ENCODE measurements at places on chromosomes 2 and 18.

- DNase-seq: no peak
Measured at GRCh38 chr2:29202819-29203495, 87.7 kb downstream of the CLIP4 start.

DNA sequence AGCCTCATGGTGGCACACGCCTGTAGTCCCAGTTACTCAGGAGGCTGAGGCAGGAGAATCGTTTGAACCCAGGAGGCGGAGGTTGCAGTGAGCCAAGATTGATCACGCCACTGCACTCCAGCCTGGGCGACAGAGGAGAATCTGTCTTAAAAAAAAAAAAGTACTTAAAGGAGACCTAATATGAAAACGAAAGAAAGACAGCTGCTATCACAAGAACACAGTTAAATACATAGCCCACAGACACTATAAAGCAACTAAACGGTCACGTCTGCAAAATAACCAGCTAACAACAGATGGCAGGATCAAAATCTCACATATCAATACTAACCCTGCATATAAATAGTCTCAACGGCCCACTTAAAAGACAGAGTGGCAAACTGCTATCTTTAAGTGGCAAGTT is 43.9 kb upstream of the TACR1 start:
- no peak for DNase-seq

GRCh38 chr2:182291296-182291695 is 135.5 kb downstream of the PDE1A start:
- no peak for DNase-seq

DNA sequence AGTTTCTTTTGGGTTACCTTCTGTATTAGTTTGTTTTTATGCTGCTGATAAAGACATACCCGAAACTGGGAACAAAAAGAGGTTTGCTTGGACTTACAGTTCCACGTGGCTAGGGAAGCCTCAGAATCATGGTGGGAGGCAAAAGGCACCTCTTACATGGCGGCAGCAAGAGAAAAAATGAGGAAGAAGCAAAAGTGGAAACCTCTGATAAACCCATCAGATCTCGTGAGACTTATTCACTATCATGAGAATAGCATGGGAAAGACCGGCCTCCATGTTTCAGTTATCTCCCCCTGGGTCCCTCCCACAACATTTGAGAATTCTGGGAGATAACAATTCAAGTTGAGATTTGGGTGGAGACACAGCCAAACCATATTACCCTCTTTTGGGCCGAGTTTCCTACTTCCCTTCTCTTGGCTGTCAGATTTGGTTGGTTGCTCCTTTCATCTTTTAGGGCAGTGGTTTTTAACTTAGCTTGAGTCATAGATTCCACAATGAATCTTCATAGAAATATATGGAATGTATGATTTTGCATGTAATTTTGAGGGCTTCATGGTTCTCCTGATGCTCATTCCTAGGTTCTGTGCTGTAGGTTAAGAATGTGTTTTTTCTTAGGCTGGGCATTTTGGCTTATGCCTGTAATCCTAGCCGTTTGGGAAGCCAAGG is 44.2 kb downstream of the CEP192 start:
- DNase-seq: no peak

- DNase-seq: no peak
Measured at GRCh38 chr18:32264401-32264800, 74.6 kb downstream of the MEP1B start.

- DNase-seq: no peak
Measured at GRCh38 chr2:29382486-29382885, 267.3 kb downstream of the CLIP4 start.

- DNase-seq: no peak
Measured at GRCh38 chr2:151241224-151241623, 20.4 kb downstream of the RBM43 start.

GRCh38 chr18:43277164-43277600 is at the start of gene SYT4:
Gene SYT4, minus strand, starts transcription at chr18:43277490. Its CDS starts 209 bp downstream, at chr18:43277281.
- DNase-seq: no peak

DNA sequence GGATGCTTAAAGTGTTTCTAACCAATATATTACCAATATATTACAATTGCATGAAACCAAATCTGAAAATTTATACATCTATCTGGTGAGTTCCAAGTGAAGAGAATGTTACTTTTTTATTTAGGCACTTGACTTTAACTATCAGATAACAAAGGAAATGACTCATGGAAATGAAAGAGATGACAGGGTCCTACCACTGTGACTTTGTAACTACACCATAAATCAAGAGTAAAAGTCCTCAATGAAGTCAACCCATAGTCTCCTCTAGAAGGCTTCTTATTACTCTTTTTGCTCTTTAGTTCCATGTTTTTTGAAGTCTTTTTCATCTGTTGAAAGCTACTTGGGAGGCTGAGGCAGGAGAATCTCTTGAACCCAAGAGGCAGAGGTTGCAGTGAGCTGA is 545.0 kb upstream of the PIK3C3 start:
- no peak for DNase-seq

DNA sequence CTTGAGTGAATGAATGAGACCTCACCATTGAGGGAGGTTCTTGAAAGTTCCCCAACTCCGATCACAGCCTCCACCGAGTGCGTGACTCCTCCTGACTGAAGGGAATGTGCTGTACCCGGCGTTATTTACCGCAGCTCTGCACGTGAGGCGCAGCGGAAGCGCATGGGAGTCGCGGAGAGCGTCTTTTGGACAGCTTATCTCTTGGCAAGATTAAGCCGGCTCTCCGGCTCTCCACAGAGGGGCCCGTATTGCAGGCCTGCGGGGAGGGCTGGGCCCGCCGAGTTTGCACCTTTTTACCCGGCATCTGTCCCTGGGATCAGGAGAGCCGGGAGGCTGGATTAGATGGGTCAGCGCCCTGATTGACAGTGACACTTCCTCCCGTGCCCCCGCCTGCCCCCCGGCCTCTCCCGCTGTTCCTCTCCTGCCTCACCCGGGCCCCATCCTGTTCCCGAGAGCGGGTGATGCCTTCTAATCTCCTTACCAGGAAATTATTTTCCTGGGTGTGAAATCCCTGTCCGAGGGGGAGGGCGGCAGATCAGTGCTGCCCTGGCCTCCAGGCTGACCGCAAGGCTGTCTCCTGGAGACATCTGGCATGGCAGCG is 176.3 kb downstream of the INHBB start:
- no peak for DNase-seq

DNA sequence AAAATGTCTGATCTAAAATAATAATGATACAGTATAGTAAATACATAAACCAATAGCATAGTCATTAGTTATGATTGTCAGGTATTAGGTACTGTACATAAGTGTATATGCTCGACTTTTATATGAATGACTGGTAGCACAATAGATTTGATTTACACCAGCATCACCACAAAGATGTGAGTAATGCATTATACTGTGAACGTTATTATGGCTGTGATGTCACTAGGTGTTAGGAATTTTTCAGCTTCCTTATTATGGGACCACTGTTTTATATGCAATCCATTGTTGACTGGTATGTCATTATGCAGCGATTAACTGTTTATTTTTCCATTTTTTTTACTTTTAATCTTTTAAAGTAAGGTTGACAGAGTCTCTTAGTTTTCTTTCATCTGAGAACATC is 23.7 kb downstream of the ATP9B start:
- DNase-seq: no peak

GRCh38 chr18:3998698-3999333 is 456.3 kb downstream of the DLGAP1 start:
- DNase-seq: no peak

- DNase-seq: no peak
Measured at GRCh38 chr2:119697290-119698020, 18.5 kb downstream of the TMEM177 start.

GRCh38 chr2:11995456-11995855 is 249.0 kb downstream of the LPIN1 start:
- DNase-seq: no peak

GRCh38 chr2:53969285-53969967 is 1.4 kb downstream of the PSME4 start:
- DNase-seq: no peak

- no peak for DNase-seq
Measured at GRCh38 chr2:3142210-3142609, 235.4 kb downstream of the EIPR1 start.

- DNase-seq: no peak
Measured at GRCh38 chr2:168662651-168663208, 139.7 kb upstream of the NOSTRIN start.

- DNase-seq: no peak
Measured at GRCh38 chr2:206986943-206987342, 47.6 kb downstream of the CPO start.

DNA sequence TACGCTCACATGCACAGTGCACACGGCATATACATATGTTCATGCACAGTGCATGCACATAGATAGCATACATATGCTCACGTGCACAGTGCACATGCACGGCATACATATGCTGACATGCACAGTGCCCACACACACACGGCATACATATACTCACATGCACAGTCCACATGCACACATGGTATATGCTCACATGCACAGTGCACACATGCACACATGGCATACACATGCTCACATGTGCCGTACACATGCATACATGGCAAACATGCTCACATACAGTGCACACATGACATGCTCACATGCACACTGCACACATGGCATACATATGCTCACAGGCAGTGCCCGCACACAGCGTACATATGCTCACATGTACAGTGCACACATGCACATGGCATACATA is 97.7 kb upstream of the CTDP1 start:
- DNase-seq: no peak

DNA sequence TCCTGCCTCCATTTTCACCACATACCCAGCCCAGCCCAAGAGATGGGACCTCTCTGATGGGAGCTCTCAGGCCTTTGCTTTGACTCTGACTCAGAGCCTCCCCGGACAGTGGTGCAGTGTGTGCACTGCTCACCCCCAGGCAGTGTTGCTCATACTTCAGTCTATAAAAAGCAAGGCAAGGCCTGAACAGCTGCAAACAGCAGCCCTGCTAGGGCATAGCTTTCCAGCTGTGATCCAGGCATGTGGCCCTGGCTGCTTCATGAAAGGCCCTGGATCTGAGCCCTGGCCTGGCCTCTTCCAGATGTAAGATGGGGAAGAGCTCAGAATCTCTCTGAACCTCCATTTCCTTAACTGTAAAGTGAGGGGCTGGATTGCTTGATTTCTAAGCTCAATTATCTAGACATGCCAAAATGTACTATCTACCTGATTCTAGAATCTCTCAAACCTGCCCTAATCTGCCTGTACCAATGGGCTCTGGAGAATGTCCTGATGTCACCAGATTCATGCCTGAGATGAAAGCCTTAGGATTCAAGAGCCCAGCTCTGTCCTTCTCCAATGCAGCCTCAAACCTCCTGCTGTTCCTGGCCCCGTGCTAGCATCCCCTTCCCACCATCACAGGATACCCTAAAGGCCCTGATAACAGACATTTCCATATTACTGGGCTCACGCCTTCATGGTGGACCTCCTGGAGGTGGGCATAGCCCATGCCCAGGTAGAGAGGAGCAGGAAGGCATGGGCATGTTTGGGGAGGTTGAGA is 206.9 kb downstream of the ARL4C start:
- DNase-seq: no peak
